ENCODE measurements at places on chromosomes 16 and 17.

- ATAC-seq, result no peak
These were observed 21.7 kb upstream of the VWA3A start for GRCh38 chr16:22070361-22071330.

- no peak for ATAC-seq
These were observed 13.7 kb upstream of the NLRC3 start for GRCh38 chr16:3590736-3591435.

- no peak for ATAC-seq
These were observed 226.5 kb upstream of the GSE1 start for GRCh38 chr16:85386467-85387170.

- ATAC-seq, result no peak
These were observed 15.0 kb upstream of the CBX8 start for GRCh38 chr17:79811868-79812352.

DNA sequence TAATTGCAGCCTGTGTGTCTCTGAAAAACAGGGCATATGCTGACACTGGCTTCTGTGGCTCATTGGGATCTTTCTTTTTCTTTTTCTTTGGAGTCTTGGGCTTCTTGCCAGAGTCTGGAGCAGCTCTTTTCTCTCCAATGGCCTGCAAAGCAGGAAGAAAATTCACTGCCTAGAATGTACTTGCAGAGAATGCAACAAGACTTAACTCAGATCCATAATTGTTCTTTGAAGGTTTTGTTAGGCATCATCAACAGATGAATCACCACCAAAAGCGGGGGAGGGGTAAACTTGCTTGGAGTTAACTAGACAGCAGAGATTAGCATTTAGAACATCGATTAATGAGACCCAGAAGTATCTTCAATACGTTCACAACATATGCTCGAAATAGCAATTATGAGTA lies 100.9 kb downstream of the TOX3 start:
- no peak for ATAC-seq

- peak; percentile 79 for ATAC-seq
These were observed at the start of gene XAF1 for GRCh38 chr17:6755731-6756184. TSS of gene XAF1 (plus strand) at chr17:6756046. CDS start at chr17:6756079, 33 bp downstream.

DNA sequence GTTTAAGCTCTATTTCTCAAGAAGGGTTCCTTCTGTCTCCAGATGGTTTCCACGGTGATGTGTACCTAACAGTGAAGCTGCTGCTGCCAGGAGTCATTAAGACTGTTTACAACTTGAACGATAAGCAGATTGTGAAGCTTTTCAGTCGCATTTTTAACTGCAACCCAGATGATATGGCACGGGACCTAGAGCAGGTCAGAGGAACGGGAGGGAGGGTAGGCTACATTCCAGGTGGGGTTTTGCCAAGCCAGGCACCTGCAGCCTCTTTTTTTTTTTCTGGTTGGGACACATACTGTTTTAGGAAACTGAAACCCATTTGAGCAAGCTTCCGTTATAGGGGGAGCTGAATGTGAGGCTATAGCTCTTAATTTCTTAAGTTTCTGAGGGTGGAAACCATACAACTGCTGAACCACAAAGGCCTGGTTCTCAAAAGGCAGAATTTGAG lies 10.6 kb downstream of the LIG3 start:
- ATAC-seq, result no peak

- no peak for ATAC-seq
These were observed 2.6 kb downstream of the ENO3 start for GRCh38 chr17:4953451-4953961.

DNA sequence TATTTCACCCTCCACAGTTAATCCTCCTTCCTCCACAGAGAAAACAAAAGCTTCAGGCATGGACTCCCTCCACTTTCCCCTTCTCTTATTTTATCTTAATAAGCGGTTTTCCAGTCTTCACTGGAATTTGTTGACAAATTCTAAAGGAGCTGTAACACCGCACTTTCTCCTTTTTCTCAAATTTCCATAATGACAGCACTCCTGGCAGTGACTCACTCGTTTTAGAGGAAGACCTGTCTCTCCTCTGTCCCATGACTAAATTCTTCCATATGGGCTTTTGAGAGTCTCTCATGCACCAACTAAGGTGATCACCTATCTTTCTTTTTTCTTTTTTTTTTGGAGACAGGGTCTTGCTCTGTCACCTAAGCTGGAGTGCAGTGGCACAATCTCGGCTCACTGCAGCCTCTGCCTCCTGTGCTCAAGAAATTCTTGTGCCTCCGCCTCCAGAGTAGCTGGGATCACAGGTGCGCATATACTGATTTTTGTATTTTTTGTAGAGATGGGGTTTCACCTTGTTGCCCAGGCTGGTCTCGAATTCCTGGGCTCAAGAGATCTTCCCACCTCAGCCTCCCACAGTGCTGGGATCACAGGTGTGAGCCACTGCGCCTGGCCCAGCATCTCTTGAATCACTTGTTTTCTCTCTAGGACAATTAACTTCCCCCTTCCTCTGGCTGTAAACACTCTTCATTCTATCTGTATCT lies 7.7 kb downstream of the ITGAM start:
- ATAC-seq, result no peak

- no peak for ATAC-seq
These were observed 7.8 kb downstream of the LPO start for GRCh38 chr17:58246104-58246740.

DNA sequence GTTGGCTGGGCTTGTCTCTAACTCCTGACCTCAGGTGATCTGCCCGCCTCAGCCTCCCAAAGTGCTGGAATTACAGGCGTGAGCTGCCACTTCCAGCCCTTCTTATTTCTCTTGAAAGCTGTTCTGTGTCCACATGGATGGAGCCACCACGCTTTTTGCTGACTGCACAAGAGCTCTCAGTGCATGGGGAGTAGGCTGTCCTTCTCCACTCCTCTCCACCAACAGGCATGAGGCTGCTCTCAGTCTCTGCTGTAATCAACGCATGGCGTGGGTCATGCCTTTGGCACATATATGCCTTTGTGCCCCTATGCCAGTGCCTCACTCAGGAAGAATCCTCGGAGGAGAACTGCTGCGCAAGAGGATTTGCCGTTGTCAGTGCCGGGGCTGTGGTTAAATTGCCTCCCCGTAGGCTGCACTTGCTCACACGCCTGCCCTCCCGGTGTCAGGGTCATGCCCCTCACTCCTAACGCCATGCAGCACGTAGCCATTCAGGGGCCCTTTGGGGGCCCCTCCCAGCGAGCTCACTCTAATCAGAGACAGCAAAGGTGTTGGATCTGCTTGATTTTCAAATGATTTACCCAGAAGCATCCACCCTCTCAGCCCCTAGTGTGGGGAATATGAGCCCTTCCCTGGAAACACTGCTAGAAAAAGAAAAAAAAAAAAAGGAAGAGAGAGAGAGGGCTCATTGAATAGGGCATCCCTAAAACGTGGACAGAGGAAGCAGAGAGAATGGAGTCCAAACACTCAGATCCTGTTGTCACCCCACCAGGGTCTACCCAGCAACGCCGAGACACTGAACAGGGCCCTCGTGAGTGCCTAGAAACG lies 47.5 kb upstream of the ZCCHC14 start:
- no peak for ATAC-seq

GRCh38 chr17:17822189-17822588 lies 14.6 kb downstream of the SREBF1 start:
- ATAC-seq, result no peak

DNA sequence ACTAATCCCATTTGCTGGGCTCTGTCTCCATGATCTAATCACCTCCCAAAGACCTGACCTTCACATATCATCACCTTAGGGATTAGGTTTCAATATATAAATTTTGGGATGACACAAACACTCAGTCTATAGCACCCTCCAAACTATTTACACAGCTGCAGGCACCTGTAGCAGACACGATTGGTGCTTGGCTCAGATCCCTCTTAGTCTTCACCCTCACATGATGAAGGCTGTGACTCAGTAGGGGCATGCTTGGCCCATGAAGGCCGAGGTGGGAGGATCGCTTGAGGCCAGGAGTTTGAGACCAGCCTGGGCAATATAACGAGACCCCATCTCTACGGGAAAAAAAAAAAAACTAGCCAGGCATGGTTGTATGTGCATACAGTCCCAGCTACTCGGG lies 73.5 kb downstream of the HS3ST2 start:
- no peak for ATAC-seq

GRCh38 chr17:27536781-27537180 lies 80.5 kb downstream of the KSR1 start:
- no peak for ATAC-seq

DNA sequence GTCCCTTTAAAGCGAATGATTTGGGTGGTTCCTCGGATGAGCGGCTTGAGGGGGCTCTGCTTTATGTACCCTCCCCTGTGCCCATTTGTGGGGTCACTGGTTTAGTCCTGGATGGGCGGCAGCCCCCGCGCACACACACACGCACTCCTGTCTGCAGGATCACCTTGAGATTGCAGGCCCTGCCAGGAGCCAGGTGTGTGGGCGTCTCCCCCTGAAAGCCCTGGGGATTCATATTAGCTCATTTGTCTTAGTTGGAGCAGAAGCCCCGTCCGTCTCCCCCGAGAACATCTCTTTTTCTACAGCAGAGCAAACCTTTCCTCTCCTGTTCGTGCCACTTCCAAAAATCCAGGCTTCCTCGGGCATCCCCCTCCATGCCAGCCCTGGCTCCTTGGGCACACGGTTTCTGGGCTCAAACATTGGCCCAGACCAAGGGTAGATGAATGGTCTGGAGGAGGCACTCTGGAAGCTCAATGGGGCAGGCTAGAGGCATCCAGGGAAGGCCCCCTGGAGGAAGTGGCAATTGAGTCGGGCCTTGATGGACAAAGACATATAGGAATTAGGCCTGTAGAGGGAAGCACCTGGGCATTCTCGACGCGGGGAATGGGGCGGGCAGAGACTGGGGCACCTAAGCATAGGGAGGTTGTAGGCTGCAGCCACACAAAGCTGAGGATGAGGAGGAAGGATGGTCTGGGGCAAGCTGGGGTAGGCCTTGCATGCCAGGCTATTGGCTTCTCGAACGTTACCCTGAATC lies 218.5 kb upstream of the GSE1 start:
- no peak for ATAC-seq

DNA sequence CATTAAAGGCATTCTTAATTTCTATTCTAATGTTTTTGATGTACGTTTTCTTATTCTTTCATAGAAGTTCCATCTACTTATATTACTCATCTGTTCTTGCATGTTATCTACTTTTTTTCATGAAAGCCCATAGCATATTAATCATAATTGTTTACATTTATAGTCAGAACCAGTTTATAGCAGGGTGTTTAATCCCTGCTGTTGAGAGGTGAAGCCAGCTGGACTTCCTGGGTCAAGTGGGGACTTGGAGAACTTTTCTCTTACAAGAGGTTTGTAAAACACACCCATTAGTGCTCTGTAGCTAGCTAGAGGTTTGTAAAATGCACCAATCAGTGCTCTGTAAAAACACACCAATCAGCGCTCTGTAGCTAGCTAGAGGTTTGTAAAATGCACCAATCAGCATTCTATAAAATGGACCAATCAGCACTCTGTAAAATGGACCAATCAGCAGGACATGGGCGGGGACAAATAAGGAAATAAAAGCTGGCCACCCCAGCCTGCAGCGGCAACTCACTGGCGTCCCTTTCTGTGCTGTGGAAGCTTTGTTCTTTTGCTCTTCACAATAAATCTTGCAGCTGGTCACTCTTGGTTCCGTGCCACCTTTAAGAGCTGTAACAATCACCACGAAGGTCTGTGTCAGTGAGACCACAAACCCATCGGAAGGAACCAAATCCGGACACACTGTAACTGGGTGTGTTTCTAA lies 120.6 kb downstream of the TANC2 start:
- no peak for ATAC-seq

GRCh38 chr17:62925267-62925836 lies 40.7 kb upstream of the TANC2 start:
- no peak for ATAC-seq

GRCh38 chr17:27651411-27652345 lies 20.7 kb downstream of the LGALS9 start:
- ATAC-seq, result no peak

GRCh38 chr17:31745964-31746600 lies 113.0 kb downstream of the COPRS start:
- no peak for ATAC-seq

GRCh38 chr17:7982173-7982572 lies 20.2 kb upstream of the GUCY2D start:
- no peak for ATAC-seq

GRCh38 chr16:12557786-12558185 lies 245.9 kb downstream of the CPPED1 start:
- no peak for ATAC-seq

GRCh38 chr16:7646821-7647500 lies 314.3 kb downstream of the RBFOX1 start:
- ATAC-seq, result no peak

DNA sequence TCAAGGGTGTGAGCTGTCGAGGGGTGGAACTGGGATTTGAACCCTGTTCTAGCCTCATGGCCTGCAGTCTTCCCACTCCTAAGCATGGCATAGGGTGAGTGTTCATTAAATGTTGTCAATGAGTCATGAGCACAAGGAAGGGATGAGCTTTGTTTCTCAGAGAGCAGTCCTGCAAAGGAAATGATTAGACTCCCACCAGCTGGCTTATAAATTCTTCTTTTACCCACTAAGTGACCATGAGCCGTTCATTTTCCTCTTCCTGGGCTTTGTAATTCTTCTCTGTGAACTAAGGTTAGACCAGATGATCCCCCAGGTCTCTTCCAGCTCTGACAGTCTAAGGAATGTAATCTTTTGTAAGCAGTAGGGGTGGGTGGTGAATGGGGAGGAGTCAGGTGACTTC lies 47.9 kb upstream of the HNF1B start:
- no peak for ATAC-seq

- peak; percentile 25 for ATAC-seq
These were observed 1.3 kb downstream of the NAGS start for GRCh38 chr17:44005527-44006271.

DNA sequence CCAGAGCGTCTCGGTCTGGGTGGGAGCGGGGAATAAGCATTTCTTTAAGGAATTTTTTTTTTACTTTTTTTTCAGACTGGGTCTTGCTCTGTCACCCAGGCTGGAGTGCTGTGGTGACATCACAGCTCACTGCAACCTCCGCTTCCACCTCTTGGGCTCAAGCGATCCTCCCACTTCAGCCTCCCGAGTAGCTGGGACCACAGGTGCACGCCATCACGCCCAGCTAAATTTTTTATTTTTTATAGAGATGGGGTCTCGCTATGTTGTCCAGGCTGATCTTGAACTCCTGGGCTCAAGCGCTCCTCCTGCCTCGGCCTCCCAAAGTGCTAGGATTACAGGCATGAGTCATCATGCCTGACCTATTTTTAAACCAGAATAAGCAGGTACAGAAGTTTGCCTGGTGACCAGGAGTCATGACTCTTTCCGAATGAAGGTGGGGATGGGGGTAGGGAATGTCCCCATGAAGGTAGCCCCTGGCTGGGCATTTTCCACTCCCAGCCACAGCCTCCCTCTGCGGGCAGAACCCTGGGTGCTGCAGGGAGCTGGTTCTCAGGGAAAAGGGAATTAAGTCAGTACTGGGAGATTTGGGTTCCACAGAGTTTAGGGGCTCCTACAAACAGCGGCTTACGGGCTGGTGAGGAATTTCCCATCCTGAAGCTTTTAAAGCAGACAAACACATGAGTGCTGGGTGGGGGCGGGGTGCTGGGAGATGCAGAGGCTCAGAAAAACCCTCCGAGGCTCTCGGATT lies 48.3 kb downstream of the TBC1D16 start:
- ATAC-seq, result no peak

- no peak for ATAC-seq
These were observed 37.1 kb upstream of the SLC38A8 start for GRCh38 chr16:84079664-84080063.

All from stimulated activated memory B cell treated with anti-CD40 and anti-IgM and Interleukin-4, amounts not matched to agents 10 μg/mL and 1 μg/mL and 100 μg/mL, for 72 hours (primary cell).